C1 segment of cervical spinal cord (tissue), 14 donors: ENCODE measurements at places on chromosomes 5 and 9.

DNA sequence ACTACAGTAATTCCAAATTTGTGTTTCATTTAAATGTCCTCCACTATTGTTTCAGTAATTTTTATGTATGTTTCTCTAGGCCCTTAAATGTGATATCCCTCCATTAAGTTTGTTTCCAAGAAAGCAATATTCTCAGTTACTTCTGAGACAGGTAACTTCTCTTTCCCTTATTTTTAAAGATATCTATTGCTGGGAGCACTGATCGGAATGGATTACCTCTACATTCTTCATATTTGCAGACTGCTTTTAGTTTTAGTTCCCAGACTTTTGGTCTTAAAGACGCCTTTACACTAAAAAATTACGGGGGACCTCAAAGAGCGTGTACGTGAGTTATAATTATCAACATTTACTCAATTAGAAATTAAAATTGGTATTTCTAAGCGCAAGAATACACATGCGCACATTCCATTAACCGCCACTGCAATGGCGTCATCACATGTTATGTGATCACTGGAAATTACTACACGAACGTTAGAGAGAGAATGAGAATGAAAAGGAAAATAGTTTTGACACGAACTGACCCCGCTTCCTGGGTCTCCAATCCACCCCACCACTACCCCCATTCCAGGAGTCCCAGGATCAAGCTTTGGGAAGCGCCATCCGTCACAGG is 519 bp upstream of the RAD50 start:
- DNase-seq = no peak

- DNase-seq = peak; percentile 2
These were observed 26.0 kb downstream of the GABRP start for GRCh38 chr5:170809551-170809950.

- peak; percentile 22 for DNase-seq
These were observed 122.6 kb downstream of the APBA1 start for GRCh38 chr9:69549310-69550202.

DNA sequence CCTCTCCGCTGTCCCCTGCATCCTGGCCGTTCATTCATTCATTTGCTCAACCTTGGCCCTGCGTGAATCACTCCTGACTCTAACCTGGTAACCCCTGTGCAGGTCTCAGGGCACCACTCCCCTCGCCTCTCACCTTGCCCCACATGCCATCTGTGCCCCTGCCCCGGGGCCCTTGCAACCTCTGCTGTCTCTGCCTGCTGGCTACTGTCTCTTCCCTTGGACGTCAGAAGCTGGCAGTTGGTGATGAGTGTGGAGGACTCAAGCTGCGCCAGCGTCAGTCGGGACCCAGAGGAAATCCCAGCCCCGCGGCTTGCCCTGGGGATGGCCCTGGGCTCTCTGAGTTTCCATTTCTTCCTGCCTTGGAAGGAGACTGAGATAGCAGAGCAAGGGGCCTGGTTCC is 154.9 kb downstream of the OLFM1 start:
- no peak for DNase-seq
